ENCODE measurements at places on chromosomes 5 and 9. TPM values are rescaled to one million over a fixed set of nuclear protein-coding genes. Genes with fewer than 3 reads are reported as not detected.

The ROPN1L gene
- 0.64 TPM for polyA plus RNA-seq

The MARCOL gene
- polyA plus RNA-seq = not detected

The CDKN2B gene
- polyA plus RNA-seq = 0.19 TPM

The FGFR4 gene
- 56.4 TPM for polyA plus RNA-seq

The FCN2 gene
- 0.47 TPM for polyA plus RNA-seq

The DAB2 gene
- polyA plus RNA-seq = 216 TPM

The ENHO gene
- polyA plus RNA-seq = 1.4 TPM

The CCDC192 gene
- polyA plus RNA-seq = 0.95 TPM

The HMMR gene
- 24.7 TPM for polyA plus RNA-seq

The SLC36A2 gene
- polyA plus RNA-seq = 7.4 TPM

The PCDHB4 gene
- polyA plus RNA-seq = 1.8 TPM

The ANKRD18B gene
- polyA plus RNA-seq = 0.69 TPM

Data from right renal cortex interstitium (tissue), 3 donors.